ENCODE measurements at places on chromosomes 16 and 17.

- DNase-seq, result no peak
Measured at GRCh38 chr16:67277294-67277998, 1.9 kb upstream of the PLEKHG4 start.

DNA sequence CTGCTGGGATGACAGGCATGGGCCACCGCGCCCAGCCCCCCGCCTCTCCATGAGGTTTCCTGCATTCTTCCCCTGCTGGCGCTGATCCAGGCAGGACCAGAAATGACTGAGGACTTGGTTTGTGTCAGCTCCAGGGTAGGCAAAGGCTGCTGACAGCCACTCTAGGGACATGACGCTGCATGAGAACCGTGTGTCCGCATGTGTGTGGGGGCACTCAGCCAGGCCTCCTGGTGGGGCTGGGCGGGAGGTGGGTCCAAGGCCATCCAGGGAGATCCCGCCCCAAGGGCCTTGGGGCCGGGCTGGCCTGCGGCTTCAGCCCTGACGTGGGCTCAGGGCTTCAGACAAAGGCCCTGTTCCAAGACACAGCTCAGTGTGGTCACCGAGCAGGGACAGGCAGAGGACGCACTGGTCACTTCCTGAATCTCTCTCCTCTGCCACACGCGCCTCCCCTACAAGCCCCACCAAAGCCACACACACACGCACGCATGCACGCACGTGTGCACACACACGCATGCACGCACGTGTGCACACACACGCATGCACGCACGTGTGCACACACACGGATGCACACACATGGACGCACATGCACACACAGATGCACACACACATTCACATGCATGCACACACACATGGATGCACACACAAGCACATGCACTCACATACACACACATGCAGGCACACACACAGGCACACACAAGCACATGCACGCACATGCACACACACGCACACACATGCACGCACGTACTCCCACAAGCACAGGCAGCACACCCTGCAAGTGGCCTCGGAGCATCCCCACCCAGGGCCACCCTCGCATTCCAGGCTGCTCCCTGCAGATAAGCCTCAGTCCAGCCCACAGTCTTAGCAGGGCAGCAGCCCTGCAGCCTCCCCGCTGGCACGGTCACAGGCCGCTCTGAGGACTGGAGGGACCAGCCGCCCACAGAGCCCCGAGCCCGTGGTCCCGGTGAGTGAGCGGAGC lies 5.3 kb upstream of the TMEM204 start:
- no peak for DNase-seq

DNA sequence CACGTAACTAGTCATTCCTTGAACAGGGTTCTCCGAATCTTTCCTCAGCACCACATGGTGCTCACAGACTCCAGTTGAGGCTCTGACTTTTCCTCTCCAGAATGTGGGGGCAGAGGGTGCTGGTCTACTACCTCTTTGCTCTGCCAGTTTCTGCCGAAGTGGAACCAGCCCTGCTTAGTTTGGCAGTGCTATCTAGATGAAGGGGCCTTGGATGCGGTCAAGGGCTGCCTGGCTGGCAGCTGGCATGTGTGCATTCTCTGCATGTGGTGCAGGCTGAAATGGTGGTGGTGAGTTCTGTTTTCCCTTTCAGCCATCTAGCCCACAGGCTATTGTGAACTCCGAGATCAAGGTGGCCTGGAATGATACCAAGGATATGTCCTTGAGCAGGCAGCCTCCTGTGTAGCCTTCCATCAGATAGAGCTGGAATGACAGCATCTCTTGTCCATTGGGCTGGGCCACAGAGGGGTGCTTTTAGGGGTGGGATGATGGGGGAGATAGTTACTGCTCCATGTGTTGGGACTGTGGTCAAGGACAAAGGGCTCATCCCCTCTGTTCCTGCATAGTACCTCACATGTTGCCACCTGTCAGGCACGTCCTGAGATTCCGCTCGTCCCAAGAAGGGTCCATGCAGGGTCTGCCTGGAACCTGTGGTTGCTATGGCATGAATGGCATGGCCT lies 2.0 kb downstream of the DYNLL2 start:
- DNase-seq, result no peak

DNA sequence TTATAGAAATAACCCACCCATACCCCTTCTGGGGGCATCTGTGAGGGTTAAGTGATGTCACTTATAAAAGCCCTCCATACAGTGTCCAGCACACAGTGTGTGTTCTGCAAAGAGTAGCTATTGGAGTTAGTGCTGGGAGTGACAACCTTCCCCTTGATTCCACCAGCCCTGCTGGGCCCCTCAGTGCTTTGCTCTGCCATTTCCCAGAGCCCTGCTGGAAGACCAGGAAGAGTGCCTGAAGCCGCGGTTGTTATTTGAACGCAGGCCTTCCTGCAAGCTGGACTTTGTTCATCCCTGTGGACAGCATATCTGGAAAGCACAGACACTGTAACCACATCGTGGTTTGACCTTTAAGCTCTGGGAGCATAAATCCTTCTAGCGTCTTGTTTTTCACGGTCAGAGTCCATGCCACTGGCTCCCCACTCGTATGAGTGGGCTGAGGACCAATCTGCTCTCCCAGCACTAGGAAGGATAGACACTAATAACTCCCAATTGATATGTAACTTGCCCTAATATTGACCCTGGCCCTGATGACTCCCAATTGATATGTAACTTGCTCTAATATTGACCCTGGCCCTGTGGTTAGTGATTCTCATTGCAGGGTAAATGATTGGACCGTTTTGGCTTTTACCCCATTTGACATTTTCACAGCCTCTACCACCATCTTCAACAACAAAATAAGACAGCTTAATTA lies 297.1 kb upstream of the MAF start:
- no peak for DNase-seq

GRCh38 chr16:2150418-2151187 lies 2.2 kb downstream of the RAB26 start:
- no peak for DNase-seq

DNA sequence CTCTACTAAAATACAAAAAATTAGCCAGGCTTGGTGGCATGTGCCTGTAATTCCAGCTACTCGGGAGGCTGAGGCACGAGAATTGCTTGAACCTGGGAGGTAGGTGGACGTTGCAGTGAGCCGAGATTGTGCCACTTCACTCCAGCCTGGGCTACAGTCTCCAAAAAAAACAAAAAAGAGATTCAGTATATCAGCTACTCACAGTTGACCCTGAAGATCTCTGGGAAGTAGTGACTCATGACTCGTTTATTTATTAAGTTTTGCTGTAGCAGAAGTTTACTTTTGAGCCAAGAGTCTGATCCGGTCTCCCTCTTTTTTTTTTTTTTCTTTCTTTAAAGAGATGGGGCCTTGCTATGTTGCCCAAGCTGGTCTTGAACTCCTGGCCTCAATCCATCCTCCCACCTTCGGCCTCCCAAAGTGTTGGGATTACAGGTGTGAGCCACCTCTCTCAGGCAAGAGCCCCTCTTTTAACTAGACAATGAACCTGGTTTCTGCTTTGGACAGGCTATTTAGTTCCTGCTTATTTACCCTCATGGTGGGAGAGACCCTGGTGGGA lies 4.4 kb downstream of the MVP start:
- no peak for DNase-seq

- DNase-seq, result no peak
Measured at GRCh38 chr17:28819582-28819981, 23.0 kb downstream of the FAM222B start.

DNA sequence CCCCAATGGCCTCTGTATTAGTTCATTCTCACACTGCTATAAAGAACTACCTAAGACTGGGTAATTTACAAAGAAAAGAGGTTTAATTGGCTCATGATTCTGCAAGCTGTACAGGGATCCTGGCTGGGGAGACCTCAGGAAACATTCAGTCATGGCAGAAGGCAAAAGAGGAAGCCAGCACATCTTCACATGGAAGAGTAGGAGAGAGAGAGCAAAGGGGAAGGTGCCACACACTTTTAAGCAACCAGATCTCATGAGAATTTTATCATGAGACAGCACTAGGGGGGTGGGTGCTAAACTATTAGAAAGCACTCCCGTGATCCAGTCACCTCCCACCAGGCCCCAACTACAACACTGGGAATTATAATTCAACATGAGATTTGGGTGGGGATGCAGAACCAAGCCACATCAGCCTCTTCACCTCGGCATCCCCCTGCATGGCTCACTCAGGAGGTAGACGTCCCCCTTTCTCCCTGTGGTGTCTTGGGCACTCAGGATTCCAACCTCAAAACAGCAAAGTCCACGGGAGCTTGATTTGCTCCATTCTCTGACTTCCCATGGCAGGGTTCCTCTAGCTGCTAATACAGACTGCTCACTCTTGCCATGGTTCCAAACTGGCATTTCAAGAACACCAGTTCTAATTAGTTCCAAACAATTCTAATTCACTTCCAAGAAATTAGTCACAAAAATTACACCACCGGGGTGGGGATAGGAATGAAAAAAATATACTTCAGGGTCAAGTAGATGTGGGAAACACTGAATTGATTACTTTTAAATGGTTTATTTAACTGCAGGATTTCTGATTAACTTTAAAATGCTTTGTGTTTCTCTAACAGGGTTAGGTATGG lies 203.8 kb upstream of the HSBP1 start:
- DNase-seq, result no peak

DNA sequence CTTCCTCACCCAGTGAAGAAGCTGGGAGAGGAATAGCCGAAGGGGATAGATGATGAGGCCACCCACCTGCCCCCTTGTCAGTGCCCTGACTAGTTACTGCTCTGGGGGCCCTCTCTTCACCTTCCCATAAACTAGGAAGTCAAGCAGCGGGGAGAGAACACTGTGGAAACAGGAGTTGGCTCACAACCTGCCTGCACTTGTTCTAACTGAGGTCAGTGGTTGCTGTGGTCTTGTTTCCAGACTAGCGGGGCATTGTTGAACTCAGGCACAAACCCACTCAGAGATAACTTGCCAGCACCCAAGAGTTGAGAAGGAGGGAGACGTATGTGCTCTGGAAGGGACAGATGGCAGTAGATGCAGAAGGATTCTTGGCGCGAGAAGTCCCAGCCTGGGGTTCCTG lies 48.6 kb upstream of the DDX52 start:
- DNase-seq, result no peak

GRCh38 chr17:82439829-82440365 lies 10.7 kb downstream of the CYBC1 start:
- no peak for DNase-seq

Data from nephron progenitor cell (in vitro differentiated cells).